Stimulated activated CD4-positive, alpha-beta T cell treated with anti-CD3 and anti-CD28 coated beads, TNF-alpha, amount 100 ng/mL, for 24 hours (primary cell): ENCODE measurements at places on chromosomes 1 and 21.
A peak's percentile ranks its signal among the peaks of the same experiment; 100 is the strongest.

DNA sequence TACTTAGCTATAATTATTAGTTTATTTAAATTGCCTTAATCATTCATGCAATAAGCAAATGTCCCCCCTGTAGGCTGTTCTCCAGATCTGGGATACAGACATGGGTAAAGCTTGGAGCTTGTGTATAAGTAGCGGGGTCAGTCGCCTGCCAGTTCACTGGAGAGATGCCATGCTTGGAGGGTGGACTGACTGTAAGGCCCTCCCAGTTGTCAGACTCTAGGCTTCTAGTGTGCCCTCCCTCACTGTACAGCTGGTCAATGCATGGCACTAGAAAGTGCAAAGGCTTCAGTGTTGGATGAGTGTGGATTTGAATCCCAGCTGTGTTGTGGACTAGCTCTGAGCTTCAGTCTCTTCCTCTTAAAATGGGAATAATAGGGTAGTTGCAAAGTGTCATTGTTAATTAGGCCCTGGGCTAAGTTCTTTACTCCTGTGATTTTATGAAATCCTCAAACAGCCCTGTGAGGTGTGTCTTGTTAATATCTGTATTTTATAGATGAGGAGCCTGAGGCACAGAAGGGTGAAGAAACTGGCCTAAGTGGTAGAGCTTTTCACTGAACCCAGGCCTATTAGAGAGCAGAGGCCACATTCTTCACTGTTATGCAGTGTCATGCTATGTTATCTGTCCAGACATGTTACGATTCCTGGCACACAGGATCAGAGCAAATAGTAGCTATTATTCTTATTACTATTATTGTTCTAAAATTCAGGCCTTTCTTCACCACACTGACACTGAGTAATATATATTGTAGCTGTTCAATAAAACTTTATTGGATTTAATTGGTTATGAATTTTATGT lies 85.9 kb downstream of the ROR1 start:
- DNase-seq = no peak

DNA sequence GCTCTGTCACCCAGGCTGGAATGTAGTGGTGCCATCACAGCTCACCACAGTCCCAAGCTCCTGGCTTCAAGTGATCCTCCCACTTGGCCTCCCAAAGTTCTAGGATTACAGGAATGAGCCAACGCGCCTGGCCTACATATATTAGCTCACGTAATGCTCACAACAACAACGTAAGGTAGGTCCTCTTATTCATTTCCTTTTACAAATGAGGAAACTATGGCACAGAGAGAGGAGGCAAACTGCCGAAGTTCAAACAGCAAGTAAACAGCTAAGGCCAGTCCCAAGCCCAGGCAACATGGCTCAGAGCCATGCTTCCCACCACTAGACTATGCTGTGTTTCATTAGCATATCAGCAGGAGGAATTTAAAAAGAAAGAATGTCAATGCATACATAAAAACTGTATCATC lies 284.4 kb downstream of the VAV3 start:
- DNase-seq = no peak

DNA sequence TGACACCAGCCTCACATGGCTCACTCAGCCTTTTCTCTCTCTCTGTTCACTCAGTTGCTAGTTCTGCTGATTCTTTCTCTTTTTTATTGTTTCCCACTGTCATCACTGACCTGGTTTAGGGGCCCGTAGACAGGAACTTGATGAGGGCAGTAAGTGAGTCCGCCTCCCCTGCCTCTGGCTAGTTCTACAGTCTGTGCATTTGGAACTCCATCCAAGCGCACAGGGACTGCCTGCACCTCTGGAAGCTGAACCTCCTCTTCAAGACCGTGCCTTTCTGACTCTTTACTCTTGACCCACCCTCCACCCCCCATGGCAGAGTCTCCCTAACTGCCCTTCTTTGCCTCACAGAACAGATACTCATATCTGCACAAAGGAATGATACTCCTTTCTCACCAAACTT lies 4.2 kb downstream of the TENT5C start:
- DNase-seq = no peak

GRCh38 chr1:229385853-229386456 lies 43.1 kb upstream of the CCSAP start:
- DNase-seq = no peak

DNA sequence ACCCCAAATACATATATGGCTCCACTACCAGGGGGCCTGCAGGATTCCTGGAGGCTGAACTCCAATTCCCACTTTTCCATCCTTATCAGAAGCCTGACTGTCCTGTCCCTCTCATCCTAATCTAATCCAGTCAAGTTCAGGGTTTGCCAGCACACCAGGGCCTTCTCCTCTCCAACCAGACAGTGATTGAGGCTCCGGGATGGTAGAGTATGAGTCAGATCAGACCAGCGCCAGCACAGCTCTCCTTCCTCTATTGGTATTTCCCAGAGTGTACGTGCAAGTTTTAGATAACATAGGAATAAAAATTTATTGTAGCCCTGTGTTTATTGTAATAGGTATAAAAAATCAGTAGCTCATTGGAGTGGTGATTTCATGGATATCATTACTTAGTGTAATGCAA lies 24.5 kb upstream of the RCSD1 start:
- DNase-seq = no peak

DNA sequence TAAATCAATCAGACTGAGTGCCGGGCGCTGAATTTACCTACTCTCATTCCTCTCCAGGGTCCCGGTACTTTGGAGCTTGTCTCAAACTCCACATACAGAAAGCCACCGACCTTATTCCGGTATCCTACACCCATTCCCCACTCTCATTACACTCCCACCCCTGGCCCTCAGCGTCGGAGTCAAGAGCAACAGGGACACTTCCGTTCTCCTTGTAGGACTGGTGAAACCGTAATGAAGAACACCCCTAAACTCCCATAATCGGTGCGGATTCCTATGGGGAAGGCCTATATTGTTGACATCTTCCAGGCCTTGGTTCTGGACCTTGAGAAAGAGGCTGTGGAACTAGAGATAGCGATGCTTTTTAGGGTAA lies 798 bp downstream of the ZBED6 start:
- peak; percentile 5 for DNase-seq

DNA sequence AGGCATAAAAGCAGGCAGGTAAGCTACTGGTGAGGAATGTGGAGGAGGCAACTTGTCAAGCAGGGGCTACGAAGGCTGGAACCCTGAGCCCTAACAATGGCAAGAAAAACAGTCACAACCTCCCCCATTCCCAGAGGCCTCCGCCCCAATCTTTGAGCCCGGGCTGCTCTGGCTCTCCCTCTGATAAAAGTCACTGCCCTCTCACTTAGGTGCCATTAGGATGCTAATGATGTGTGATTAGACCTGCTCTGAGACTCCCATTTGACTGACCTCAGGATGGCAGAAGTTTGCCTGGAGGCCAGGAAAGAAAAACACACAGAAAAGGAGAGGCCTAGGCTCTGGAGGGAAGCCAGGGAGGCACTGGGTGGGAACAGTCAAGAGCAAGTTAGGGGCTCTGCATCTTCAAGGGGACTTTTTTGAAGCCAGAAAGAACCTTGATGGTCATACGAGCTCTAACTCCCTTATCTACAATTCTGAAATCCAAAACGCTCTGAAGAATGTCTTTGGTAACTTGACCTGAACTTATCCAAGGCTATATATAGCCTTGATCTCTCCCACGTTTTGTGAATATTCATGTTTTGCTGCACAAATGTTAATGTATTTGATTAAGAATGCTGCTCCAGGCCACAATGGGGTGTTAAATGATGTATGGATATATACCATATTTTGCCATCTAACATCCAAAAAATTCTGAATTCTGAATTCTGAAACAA lies 98.9 kb downstream of the TRABD2B start:
- no peak for DNase-seq

DNA sequence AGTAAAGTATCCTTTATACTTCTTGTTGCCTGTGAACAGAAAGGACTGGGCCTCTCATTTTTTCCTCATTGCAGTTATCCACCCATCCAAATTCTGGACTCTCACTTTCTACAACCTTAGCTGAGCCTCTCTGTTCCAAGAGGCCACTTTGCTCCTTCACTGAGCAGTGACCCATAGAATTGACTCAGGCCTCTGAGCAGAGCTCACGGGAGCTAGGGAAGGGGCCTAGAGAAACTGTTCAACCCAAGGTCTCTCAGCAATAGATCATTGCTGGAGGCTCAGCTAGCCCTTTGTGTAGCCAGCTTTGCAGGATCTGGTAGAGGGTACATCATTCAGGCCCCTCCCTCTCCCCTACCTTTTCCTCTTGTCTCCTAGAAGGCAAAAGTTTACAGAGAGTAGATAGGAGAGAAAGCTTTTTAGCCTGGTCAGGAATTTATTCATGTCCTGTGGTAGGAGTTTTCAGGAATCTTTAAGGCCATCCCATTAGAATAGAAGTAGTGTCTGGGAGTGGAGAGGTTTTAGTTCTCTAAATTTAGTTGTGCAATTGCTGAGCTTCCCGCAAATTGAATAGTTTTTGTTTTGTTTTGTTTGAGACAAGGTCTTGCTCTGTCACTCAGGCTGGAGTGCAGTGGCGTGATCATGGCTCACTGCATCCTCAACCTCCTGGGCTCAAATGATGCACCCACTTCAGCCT lies 6.7 kb downstream of the INTS3 start:
- no peak for DNase-seq

DNA sequence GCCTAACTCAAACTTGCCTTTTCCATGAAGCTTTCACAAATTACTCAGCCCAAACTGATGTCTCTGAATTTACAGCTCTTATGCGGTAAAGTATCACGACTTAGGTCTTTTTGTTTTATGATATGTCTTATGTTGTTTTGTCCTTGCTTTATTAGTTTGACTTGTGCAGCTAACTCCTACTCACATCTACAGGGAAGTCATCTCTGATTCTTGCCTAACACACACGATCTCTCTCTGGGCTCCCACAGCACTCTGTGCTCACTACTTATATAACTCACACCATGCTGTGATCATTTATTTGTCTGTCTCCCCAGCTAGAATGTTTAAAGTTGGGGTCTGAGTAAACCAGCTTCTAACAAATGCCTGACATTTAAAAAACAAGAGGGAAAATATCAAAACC lies 9.3 kb upstream of the PI4KB start:
- no peak for DNase-seq
